Mammary epithelial cell (primary cell): ENCODE measurements at places on chromosomes 2 and 18. TPM values are rescaled to one million over a fixed set of nuclear protein-coding genes. Genes with fewer than 3 reads are reported as not detected.

SLC8A1 gene
- total RNA-seq: 13.6 and 20.9 TPM in 2 replicates

TTN gene
- total RNA-seq: 0.05 and 0.38 TPM in 2 replicates

PRKAG3 gene
- total RNA-seq: not detected

SERPINB7 gene
- total RNA-seq: 13.5 TPM

LYPD6B gene
- total RNA-seq: 0.33 and 2.1 TPM in 2 replicates

OXER1 gene
- total RNA-seq: not detected in 2 replicates

METAP1D gene
- 3.3 TPM for total RNA-seq

TPRKB gene
- total RNA-seq: 18.2 TPM

ABCG8 gene
- not detected in 2 replicates for total RNA-seq

CYS1 gene
- 3.5 TPM for total RNA-seq

CTAGE1 gene
- total RNA-seq: not detected

ALLC gene
- total RNA-seq: not detected

GPAT2 gene
- total RNA-seq: 2.7 TPM

KRTCAP3 gene
- total RNA-seq: 1.5 TPM

UGT1A4 gene
- total RNA-seq: 0.83 TPM

HOXD1 gene
- not detected for total RNA-seq

RND3 gene
- 146 TPM for total RNA-seq

HOXD13 gene
- not detected in 2 replicates for total RNA-seq

B3GNT7 gene
- 0.48 and 0.61 TPM in 2 replicates for total RNA-seq

REG1B gene
- not detected for total RNA-seq

CSRNP3 gene
- 0.56 and 0.59 TPM in 2 replicates for total RNA-seq

CD8A gene
- total RNA-seq: 0.53 and 0.56 TPM in 2 replicates

NEMP2 gene
- 5.0 TPM for total RNA-seq
